Activated CD4-positive, alpha-beta memory T cell treated with anti-CD3 and anti-CD28 coated beads, Interleukin-2, amount 10 ng/mL, durations not matched to agents 7 days and 5 days (primary cell): ENCODE measurements at places on chromosomes 5 and 9. TPM values are rescaled to one million over a fixed set of nuclear protein-coding genes. Genes with fewer than 3 reads are reported as not detected.
A peak's percentile ranks its signal among the peaks of the same experiment; 100 is the strongest.

GRCh38 chr9:2857564-2858198, 13.8 kb upstream of the PUM3 start:
- peak; percentile 73 for DNase-seq

- DNase-seq = no peak
Observed at GRCh38 chr5:176501333-176501732, 35.9 kb downstream of the RNF44 start.

CCDC183 gene
- total RNA-seq = 0.96 TPM

GRCh38 chr9:111034170-111034897, 3.9 kb downstream of the LPAR1 start:
- no peak for DNase-seq

PCDHB12 gene
- not detected for total RNA-seq

DNA sequence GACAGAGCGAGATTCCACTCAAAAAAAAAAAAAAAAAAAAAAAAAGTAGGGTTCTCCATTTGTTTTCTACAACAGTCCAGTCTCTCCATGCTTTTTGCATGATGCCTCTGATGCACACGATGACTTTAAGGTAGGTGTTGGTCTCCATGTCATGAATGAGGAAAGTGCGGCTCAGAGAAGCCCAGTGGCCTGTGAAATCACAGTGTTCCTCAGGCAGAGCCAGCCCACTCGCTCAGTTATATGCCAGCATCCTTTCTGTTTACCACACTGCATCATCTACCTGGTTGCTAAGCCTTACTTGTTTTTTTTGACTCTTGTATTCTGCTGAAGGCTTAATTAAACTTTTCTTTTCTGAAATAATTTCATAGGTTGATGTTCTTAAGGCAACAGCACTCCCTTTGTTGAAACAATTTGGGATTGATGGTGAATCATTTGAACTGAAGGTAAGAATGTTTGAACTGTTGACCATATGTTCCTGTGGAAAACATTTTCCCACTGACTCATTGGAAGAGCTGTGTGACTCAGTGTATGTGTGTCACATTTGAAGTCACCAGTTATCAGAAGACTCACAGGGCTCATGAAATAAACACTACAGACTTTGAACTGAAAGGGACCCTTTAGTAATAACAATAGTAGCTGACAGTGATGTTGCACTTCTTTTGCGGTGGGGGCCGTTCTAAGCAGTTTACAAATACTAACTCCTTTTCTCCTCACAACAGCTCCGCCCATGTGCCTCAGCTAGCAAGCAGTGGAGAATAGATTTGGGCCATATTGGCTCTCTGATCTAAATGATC, 40.2 kb downstream of the RCL1 start:
- DNase-seq = peak; percentile 50

GRCh38 chr5:177958696-177959095, 37.3 kb downstream of the PROP1 start:
- no peak for DNase-seq

GRCh38 chr5:105849701-105850100, 1821.0 kb downstream of the EFNA5 start:
- DNase-seq = no peak

GRCh38 chr9:112861155-112861554, 29.5 kb downstream of the SLC46A2 start:
- DNase-seq = no peak

DNA sequence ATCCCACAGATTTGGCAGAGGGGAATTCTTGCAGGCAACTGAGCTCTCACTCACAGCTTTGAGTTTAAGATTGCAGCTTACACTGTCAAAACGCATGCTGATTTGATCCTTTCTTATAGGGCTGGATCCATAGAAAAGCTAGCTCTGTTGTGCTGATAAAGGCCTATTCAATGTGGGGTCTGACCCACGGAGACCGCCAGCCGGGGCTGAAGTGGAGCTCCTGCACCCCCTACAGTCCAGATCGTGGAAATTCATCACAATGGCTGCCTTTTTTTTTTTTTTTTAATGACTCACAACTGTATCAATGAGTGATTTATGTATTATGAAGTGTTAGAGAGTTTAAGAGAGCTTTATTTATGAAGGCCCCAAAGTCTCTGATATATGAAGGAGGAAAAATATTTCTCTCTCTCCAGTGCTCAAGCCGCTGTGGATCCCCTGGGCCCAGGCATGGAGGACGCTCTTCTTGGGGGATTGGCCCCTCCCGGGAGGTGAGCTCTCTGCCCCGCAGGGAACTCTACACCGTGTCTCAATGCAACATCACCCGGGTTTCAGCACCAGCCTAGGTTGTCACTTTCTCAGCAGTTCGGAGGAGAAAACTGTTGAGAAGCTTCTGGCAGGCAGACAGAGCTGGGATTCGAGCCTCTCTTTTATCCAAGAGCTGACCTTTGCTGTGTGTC, 700.2 kb downstream of the IRX1 start:
- no peak for DNase-seq

DNA sequence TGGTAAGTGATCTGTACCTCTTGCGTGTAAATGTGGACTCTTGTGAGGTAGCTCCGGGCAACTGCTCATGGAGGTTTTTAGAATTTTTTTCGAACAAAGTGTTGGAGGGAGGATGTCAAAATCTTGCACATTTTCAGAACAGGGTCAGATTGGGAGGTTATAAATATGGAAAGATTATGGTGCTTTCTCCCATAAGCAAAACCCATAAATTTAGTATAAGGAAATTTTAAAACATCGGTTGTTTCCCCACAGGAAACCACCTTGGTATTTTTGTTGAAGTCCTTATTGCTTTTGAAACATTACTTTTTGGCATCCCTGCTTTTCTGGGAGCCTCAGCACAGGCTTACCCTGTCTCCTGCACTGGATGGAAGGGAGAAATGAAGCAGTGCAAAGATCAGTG, 33.9 kb downstream of the PTTG1 start:
- no peak for DNase-seq

GRCh38 chr5:176352116-176352878, 9.3 kb downstream of the KIAA1191 start:
- DNase-seq = no peak

ECPAS gene
- 66.0 TPM for total RNA-seq

DNA sequence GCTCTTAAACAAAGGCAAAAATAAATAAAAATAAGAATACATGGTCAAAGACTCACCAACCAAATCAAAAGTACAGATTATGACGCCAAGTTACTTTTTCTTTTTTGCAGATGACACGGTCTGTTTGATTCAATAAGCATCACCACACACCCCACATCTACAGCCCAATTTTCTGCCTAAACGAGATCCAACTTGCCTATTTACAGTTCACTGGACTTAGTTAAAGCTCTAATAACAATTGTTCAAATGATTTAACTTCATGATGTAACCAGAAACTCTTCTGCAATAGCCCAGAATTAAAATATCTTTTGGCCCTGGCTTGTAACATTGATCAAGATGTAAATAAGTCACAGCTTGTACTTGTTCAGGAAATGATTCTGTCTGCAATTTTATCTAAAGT, 590.3 kb upstream of the C9orf72 start:
- no peak for DNase-seq

FRRS1L gene
- total RNA-seq = not detected

C9orf50 gene
- not detected for total RNA-seq

GRCh38 chr9:115413304-115413703, 295.3 kb upstream of the TNC start:
- DNase-seq = no peak

DNA sequence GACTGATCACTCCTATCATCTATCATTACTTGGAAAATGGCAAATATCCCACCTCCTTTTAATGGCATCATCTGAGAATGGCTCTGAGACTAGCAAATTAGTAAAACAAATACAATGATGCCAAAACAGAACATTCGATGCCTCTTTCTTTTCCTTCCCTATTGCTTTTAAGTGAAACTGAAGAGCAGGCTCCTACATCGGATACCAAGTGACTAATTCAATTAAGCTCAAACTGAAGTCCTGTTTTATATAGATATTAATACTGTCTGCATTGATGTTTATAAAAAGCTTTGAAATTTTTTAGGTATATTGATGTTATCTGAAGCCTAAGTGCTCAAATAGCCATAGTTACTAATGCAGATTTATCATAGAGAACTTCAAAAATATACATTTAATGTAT, 43.9 kb downstream of the SAXO1 start:
- DNase-seq = no peak

SEMA6A gene
- not detected for total RNA-seq

FBN2 gene
- not detected for total RNA-seq

SLC24A2 gene
- total RNA-seq = not detected

PCDHA4 gene
- not detected for total RNA-seq

HSD17B3 gene
- not detected for total RNA-seq

SLC12A2 gene
- 14.8 TPM for total RNA-seq

- peak; percentile 27 for DNase-seq
Observed at GRCh38 chr9:83981126-83981871, 694 bp downstream of the RMI1 start.

OBP2B gene
- total RNA-seq = not detected

GRCh38 chr9:138022121-138022741, 144.6 kb downstream of the CACNA1B start:
- DNase-seq = no peak

GKAP1 gene
- total RNA-seq = 4.3 TPM

DNA sequence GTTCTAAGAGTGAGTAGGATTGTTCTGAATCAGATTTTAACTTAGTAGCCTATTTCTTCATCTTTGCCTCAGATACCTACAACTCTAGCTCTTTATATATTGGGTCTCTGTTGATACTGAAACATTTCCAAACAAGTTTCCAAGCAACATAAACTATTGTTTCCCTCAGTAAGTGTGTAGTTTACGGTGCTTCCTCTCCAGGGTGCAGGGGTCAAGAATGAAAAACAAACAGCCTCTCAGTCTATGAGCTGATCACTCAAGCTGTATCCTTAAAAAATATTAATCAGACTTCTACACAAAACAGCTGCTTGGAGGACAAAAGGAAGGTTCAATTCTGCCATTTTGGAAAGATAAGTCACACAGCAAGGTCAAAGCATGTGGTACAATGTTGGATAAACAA, 75.0 kb downstream of the ADAMTS12 start:
- DNase-seq = no peak

PTPN3 gene
- total RNA-seq = 0.20 TPM

- no peak for DNase-seq
Observed at GRCh38 chr9:74032421-74032820, 464.7 kb upstream of the RORB start.

GRCh38 chr9:118367383-118367782, 663.2 kb downstream of the TLR4 start:
- DNase-seq = no peak

CCNG1 gene
- total RNA-seq = 154 TPM

SLC6A19 gene
- total RNA-seq = not detected

DNA sequence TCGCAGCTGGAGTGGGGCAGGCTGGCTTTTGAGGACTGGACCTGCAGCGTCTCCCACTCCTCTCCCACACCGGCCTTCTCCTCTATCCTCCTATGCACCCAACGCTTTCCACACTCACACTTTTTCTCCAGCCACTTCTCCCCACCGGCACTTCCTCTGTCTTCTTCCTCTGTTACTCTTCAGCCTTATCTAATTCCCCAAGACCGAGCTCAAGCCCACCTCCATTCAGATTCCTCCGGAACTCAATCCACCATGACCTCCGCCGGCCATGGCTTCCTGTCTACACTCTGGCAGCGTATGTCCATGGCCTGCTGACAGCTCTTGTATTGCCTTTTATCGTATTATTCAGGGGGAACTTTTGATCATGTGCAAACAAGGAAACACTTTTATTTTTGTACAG, 545 bp upstream of the OR2V1 start:
- no peak for DNase-seq

LECT2 gene
- total RNA-seq = not detected

PDZD2 gene
- total RNA-seq = not detected

GRCh38 chr9:123329329-123329955, 26.6 kb upstream of the CRB2 start:
- DNase-seq = no peak

DNA sequence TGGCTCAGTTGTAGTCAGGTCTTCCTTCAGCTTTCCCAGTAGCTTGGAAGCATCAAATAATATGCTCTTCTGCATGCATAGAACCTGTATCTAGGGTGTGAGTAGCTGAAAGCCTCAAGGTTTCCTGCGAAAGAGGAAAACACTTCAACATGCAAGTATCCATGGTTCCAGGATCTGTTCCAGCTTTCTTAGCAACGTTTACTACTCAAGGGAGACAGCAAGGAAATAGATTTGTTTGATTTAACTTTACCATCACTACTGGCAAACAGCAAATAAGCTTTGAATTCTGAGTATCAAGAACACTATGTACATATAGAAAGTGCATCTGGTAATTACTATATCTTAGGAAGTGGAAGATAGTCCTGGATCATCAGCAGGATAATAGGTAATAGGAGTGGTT, 341.0 kb downstream of the PRR16 start:
- DNase-seq = no peak

DNA sequence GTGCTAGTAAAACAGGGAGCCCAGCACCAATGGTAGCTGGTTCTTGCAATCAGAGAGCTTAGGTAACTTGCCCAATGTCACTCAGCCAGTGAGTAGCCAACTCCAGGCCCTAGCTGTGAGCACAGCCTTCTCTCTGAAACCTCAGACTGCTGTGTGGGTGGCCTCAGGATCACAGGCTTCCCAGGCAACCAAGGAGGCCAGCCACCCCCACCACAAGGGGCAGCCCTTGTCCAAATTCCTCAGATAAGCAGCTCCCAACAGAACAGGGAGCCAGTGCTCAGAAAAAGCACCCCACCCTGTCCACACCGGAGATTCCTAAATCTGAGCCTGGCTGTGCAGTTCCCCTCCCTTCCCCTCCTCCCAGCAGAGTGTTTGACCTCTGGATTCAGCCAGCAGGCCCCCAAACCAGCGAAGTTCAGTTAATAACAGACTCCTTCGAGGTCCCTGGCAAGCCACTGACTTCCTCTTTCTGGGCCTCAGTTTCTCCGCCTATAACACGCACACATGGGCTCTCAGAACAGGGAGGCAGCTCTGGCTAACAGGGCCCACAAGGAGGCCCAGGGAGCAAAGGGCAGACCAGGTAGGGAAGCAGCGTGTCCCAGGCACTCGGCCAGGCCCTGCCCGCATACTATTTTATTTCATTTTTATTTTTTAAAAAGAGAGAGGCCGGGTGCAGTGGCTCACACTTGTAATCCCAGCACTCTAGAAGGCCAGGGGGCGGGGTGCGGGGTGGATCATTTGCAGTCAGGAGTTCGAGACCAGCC, 2.7 kb downstream of the EEIG1 start:
- peak; percentile 28 for DNase-seq

DNA sequence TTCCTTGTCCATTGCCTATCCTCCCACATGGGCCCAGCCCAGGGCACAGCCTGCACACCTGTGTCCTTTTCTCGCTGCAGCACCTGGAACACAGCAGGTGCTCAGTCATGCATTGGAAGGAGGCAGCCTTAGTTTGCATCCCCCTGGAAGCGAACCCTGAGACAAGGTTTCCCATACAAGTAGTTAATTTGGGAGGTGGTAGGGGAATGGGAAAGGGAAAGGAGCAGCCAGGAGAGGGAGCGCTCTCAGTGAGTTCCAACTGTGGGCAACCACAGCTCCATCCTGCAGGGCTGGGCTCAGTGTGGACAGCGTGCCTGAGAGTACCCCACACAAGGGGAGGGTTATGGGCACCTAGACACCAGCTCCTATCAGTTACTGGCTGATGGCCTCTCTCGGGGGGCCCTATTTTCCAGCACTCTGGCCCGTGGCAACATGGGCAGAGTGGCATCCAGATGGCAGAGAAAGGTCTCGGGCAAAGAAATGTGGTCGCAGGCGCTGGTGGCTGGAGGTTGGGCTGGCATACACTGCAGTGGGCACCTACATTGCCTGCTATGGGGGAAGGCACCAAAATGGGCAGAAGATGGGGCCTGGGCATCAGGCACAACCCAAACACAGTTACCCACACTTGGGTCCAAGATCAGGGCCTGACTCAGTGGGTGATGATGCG, 50.1 kb downstream of the TSPAN17 start:
- no peak for DNase-seq
